ENCODE measurements at places on chromosomes 11 and 22.

DNA sequence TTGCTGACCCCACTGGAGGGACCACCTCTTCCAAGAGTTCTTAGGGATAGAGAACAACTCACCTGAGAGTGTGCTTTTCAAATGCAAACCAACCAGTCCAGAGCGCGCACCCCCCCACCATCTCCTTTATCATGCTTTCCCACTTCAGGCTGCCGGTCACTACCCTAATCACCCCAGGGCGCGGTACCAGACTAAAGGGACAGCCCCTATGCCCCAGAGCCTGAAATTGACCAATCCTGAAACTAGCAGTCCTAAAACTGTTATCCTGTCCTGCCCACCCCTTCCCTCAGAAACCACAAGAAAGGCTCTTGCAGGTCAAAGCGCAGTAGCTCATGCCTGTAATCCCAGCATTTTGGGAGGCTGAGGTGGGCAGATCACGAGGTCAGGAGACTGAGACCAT lies 37.0 kb downstream of the NEAT1 start:
- no peaks in the 10 kb centered on the region for H3K36me3 ChIP-seq
- H3K27ac ChIP-seq: no peak overlapping the region
- peaks cover 4% of the 10 kb centered on the region for H3K4me1 ChIP-seq
- H3K4me3 ChIP-seq: no peak overlapping the region
- no peaks in the 10 kb centered on the region for H3K27me3 ChIP-seq

DNA sequence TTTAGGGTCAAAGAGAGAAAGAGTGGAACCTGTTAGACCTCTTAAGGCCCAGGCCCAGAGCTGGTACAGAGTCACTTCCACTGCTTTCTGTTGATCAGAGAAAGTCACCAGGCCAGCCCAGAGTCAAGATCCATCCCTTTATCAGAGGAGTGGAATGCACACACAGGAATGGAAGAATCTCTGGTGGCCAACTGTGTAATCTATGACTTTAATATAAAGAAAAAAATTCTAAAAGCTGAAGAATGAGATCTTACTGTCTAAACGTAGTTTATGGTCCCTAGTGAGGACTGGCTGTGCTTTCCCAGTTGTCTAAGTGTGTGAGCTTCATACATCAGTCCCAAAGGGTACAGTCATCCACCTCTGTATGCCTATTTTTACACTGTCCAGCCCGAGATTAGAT lies 51.0 kb downstream of the PPFIBP2 start:
- no peak for DNase-seq
- H3K27ac ChIP-seq: no peak overlapping the region
- no peaks in the 10 kb centered on the region for H3K4me1 ChIP-seq
- no peaks in the 10 kb centered on the region for H3K36me3 ChIP-seq
- no peak overlapping the region for H3K4me3 ChIP-seq
- no peaks in the 10 kb centered on the region for H3K27me3 ChIP-seq

GRCh38 chr11:120756931-120757330 lies 245.4 kb downstream of the GRIK4 start:
- H3K4me3 ChIP-seq: no peak overlapping the region
- H3K27me3 ChIP-seq: no peaks in the 10 kb centered on the region
- H3K27ac ChIP-seq: no peak overlapping the region
- no peaks in the 10 kb centered on the region for H3K4me1 ChIP-seq
- no peak for DNase-seq

GRCh38 chr11:33362051-33362910 lies 105.1 kb downstream of the HIPK3 start:
- no peaks in the 10 kb centered on the region for H3K27me3 ChIP-seq
- no peak overlapping the region for H3K4me3 ChIP-seq
- H3K36me3 ChIP-seq: no peaks in the 10 kb centered on the region
- H3K27ac ChIP-seq: no peak overlapping the region

DNA sequence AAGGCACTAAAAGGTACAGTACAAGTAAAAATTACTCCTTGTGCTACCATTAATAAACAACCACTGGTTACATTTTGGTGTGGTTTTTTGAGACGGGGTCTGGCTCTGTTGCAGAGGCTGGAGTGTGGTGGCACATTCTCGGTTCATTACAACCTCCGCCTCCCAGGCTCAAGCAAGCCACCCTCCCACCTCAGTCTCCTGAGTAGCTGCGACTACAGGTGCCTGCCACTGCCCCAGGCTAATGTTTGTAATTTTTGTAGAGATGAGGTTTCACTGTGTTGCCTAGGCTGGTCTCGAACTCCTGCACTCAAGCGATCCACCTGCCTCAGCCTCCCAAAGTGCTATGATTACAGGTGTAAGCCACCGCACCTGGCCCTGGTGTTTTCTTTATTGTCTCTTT lies 20.8 kb downstream of the TAF1D start:
- no peak overlapping the region for H3K27ac ChIP-seq
- DNase-seq: no peak
- no peaks in the 10 kb centered on the region for H3K27me3 ChIP-seq
- no peak overlapping the region for H3K4me3 ChIP-seq
- peaks cover 17% of the 10 kb centered on the region for H3K36me3 ChIP-seq

GRCh38 chr11:69479591-69480271 lies 1.7 kb upstream of the LINC01488 start:
- no peak overlapping the region for H3K4me3 ChIP-seq
- no peaks in the 10 kb centered on the region for H3K36me3 ChIP-seq
- H3K27me3 ChIP-seq: no peaks in the 10 kb centered on the region
- no peak for DNase-seq

GRCh38 chr11:119108146-119108856 lies 1.2 kb downstream of the C2CD2L start:
- peak overlapping the region; percentile 95 for H3K4me3 ChIP-seq
- no peak for DNase-seq
- no peaks in the 10 kb centered on the region for H3K27me3 ChIP-seq
- H3K36me3 ChIP-seq: peaks cover 27% of the 10 kb centered on the region

DNA sequence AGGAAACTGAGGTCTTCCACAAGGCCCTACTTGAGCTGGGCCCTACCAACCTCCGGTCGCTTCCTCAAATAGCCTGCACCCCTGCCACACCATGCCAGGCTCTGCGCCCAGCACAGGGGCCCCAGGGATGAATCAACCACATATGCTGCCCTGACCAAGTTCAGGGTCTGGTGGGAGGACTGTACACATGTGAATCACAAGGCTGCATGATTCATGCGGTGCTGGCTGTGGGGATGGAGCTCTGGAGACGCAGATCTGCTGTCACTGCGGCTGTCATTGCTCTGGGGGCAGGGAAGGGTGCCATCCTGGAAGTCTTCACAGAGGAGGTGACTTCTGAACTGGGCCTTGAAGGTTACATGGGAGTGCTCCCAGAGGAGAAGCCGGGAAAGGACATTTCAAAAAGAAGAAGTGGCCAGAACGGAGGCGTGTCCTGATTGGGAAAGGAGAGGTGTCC lies 21.5 kb downstream of the CYTH4 start:
- peak overlapping the region; percentile 96 for H3K27ac ChIP-seq
- peaks cover 28% of the 10 kb centered on the region for H3K36me3 ChIP-seq
- H3K4me1 ChIP-seq: peaks cover 85% of the 10 kb centered on the region
- H3K27me3 ChIP-seq: no peaks in the 10 kb centered on the region
- no peak for DNase-seq
- H3K4me3 ChIP-seq: no peak overlapping the region

DNA sequence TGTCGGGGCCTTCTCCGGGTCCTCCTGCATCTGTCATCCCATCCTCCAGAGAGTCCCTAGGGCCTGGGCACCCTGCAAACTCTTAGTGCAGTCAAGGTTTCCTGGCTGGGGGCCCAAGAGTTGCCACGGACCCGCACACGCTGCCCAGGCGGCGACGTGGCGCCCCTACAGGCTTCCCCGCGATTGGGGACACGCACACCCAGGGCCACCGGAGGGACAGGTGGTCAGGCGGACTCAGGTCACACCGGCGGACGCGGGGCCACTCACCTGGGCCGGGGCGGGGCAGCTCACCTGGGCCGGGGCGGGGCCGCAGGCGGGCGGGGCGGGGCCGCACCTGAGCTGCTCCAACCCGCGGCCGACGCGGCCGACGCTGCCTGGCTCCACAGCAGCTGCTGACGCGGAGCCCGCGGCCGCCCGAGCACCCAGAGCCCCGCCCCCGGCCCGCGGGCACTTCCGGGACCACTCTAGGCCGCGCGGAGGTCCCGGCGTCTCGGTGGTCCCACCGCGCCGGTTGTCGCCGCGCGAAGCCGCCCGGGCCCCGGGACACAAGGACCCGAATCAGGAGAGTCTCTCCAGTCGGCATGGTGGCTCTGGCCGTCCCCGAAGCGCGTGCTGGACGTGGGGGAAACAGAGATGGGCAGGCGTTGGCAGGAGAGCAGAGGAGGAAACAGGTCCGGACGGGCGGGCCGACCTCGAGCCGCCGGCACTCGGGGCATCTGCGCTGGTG lies at the start of gene ZNF70:
Gene ZNF70, minus strand, starts transcription at position 399 of the 727 bp plus-strand sequence. CDS start 5,972 bp downstream, outside the sequence.
- peak within 1 kb of the TSS; percentile 51 for H3K27ac ChIP-seq
- DNase-seq: peak; percentile 74
- no peaks in the 10 kb centered on the region for H3K27me3 ChIP-seq
- H3K4me1 ChIP-seq: peaks cover 11% of the 10 kb centered on the region

GRCh38 chr11:19444231-19444630 lies 203.5 kb upstream of the E2F8 start:
- no peak overlapping the region for H3K4me3 ChIP-seq
- no peaks in the 10 kb centered on the region for H3K27me3 ChIP-seq
- no peaks in the 10 kb centered on the region for H3K36me3 ChIP-seq
- H3K4me1 ChIP-seq: no peaks in the 10 kb centered on the region
- no peak overlapping the region for H3K27ac ChIP-seq

GRCh38 chr11:78266451-78266850 lies 77.7 kb downstream of the USP35 start:
- no peaks in the 10 kb centered on the region for H3K4me1 ChIP-seq
- DNase-seq: no peak
- H3K4me3 ChIP-seq: no peak overlapping the region
- no peaks in the 10 kb centered on the region for H3K36me3 ChIP-seq
- no peaks in the 10 kb centered on the region for H3K27me3 ChIP-seq

GRCh38 chr11:19359221-19360000 lies 118.7 kb upstream of the E2F8 start:
- no peak overlapping the region for H3K4me3 ChIP-seq
- H3K36me3 ChIP-seq: no peaks in the 10 kb centered on the region
- no peak for DNase-seq
- no peak overlapping the region for H3K27ac ChIP-seq
- no peaks in the 10 kb centered on the region for H3K4me1 ChIP-seq
- no peaks in the 10 kb centered on the region for H3K27me3 ChIP-seq

- H3K36me3 ChIP-seq: no peaks in the 10 kb centered on the region
- no peak overlapping the region for H3K27ac ChIP-seq
- H3K4me3 ChIP-seq: no peak overlapping the region
Observed at GRCh38 chr11:7611411-7611810, 61.9 kb downstream of the CYB5R2 start.

DNA sequence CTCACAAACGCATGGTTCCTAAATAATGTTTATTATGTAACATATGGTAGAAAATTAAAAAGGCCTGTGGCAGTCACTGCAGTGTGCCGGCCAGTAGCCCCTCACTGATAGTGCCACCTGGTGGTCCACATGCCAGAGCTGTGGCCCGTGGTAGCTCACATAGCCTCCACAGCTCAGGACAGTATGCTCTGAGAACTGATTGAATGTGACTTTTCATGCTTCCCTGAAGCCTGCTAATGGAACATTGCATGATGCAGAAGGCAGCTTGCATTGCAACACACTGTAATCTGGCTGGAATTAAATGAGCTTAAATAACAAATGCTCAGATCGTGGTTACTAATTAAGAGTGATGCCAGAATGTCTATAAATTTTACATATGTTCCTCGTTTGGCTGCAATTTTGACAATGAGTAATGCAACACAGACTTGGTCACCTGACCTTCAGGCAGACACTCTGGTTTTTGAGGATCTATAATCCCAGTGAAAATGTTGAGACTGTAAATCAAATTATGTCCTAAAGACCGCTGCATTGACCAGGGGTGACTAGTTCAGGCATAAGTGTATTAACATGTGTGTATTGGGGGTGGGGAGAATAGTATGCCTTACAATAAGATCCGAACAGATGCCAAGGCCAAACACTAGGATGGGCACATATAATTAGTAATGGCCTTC lies 566.4 kb downstream of the METTL15 start:
- H3K36me3 ChIP-seq: no peaks in the 10 kb centered on the region
- H3K4me3 ChIP-seq: no peak overlapping the region
- no peaks in the 10 kb centered on the region for H3K4me1 ChIP-seq
- no peak for DNase-seq

- H3K36me3 ChIP-seq: no peaks in the 10 kb centered on the region
- no peaks in the 10 kb centered on the region for H3K27me3 ChIP-seq
Observed at GRCh38 chr11:94926698-94927237, 46.6 kb downstream of the CWC15 start.

DNA sequence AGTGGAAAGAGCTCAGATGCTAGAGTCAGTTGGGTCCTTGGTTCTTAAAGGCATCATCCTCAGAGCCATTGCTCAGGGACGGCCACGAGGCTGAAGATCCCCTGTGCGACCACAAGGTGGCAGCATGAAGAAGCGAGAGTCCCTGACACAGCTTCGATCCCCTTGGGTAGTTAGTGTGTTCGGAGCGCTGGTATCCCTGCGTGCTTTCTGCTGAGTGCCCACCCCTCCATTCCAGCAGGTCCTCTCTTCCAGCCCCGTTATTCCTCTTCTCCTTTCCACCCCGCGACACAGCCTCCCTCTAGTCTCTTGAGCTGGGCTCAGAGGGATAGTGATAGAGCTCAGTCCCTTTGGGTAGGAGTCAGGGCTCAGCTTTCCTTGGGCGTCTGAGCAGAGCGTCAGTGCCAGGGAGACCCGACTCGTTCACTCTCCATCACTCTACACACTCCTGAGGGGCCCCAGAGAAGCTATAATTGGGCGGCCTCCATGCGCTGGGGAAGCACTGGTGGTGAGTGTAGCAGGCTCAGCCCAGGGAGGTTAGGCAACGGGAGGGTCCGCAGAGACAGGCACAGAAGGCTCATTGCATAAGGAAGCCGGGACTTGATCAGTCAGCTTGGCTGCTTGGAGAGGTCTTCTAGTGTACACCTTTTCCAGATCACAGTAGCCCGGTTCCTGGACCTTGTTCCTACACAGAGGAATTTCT lies at the start of gene OR51D1:
Gene OR51D1, plus strand, starts transcription at position 516 of the 700 bp plus-strand sequence. CDS start 2,314 bp downstream, outside the sequence.
- H3K27me3 ChIP-seq: peaks cover 4% of the 10 kb centered on the region
- no peaks in the 10 kb centered on the region for H3K36me3 ChIP-seq
- no peaks in the 10 kb centered on the region for H3K4me1 ChIP-seq
- DNase-seq: peak; percentile 27
- H3K27ac ChIP-seq: no peak within 1 kb of the TSS

DNA sequence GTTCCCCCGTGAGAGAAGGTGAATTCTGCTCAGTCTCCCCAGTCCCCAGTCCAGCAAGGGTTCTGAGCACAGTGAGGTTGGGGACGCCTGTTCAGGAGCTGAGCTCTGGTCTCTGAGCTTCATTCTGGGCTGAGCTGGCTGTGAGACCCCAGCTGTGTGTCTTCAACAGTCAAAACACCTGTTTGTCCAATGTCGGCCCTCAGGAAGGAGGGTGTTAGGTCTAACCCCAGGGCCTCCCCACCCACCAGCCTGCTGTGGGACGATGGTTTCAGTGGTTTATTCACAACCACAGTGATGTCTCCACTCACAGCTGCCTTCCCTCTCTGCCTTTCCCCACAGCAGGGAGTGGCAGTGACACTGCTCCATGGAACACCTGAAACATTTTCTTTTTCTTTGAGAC lies 1282.9 kb downstream of the TBC1D22A start:
- no peak overlapping the region for H3K4me3 ChIP-seq
- no peak overlapping the region for H3K27ac ChIP-seq
- H3K4me1 ChIP-seq: no peaks in the 10 kb centered on the region
- H3K27me3 ChIP-seq: no peaks in the 10 kb centered on the region

GRCh38 chr11:65043881-65044501 lies 3.0 kb downstream of the SAC3D1 start:
- H3K36me3 ChIP-seq: peaks cover 14% of the 10 kb centered on the region
- DNase-seq: no peak
- no peak overlapping the region for H3K27ac ChIP-seq
- H3K27me3 ChIP-seq: no peaks in the 10 kb centered on the region
- peaks cover 3% of the 10 kb centered on the region for H3K4me1 ChIP-seq
- no peak overlapping the region for H3K4me3 ChIP-seq
